Right cardiac atrium (tissue), 5 donors: ENCODE measurements at places on chromosomes 5 and 9. TPM values are rescaled to one million over a fixed set of nuclear protein-coding genes. Genes with fewer than 3 reads are reported as not detected.

GRCh38 chr9:107738789-107739188 is 249.2 kb upstream of the KLF4 start:
- no peak for DNase-seq

DNA sequence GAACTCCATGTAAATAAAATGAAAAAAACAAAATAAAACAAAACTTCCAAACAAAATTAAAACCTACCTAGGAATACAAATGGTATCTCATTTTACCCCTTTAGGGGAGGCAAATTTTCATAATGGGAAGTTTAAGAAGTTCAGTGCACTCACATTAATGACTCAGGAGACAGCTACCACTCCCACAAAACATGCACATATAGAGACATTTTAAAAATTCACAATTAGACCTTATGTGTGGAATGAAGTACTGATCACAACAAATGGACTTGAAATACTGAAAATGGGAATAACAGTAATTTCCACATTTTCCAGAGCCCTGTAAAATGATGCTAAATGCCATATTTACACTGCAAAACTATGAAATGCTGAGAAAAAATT is 91.8 kb downstream of the FANCC start:
- DNase-seq: no peak

DNA sequence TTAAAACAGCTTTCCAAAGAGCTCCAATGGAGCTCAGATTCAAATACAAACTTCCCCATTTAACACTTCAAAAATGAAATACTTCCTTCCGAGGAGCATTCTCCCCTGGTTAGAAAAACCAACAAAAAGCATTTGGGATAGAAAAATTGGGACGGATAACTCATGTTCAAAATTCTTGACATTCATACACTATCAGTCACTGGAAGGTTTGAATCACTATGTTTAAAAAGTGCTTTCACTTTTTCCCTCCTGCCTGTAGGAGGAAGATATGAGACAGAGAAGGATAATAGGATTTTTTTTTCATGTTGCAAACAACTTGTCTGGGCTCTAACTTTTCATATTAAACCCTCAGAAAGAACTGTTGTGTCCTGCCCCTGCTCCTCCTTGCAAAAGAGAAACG is 412.0 kb downstream of the ACTL7B start:
- DNase-seq: no peak

GPR150 gene
- 0.15 TPM for total RNA-seq
